Upper lobe of left lung (tissue), 6 donors: ENCODE measurements at places on chromosomes 13 and 19. TPM values are rescaled to one million over a fixed set of nuclear protein-coding genes. Genes with fewer than 3 reads are reported as not detected.
A peak's percentile ranks its signal among the peaks of the same experiment; 100 is the strongest.

DNA sequence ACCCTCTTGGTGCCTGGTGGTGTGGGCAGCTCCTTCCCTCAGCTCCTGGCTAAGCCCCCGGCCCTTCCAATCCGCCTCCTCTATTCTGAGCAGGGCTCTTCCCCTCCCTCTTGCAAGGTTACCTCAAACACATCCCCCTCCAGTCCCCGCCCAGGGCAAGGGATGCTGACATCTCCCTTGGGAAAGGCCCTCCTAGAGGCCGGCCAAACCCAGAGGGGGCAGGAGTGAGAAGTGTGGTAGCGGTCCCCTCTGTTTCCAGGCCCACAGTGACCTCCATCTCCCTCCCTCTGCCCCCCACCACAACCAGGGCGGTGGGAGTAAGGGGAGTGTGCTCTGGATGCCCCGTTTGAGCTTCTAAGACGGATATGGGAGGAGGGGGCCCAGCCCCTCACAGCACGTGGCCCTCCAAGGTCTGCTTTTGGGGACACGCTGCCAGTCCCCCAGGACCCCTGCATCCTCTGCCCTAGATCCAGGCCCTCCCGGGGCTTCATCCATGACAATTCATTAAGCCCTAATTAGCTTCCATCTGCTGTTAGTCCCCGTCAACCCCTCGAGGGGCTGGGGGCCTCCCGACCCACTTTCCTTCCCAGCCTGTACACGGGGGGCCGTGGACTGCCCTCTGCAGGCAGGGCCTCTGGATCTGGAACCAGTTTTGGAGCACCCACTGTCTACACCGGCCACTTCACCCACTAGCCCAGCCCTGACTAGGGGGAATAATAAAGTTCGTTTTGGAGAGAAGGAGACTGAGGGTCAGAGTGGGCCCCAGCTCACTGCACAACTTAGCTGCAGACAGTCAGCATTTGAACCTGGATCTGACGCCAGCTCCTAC, 2.3 kb downstream of the LINGO3 start:
- peaks cover 22% of the 10 kb centered on the region for H3K4me1 ChIP-seq
- H3K27ac ChIP-seq: no peak overlapping the region
- DNase-seq: no peak

DNA sequence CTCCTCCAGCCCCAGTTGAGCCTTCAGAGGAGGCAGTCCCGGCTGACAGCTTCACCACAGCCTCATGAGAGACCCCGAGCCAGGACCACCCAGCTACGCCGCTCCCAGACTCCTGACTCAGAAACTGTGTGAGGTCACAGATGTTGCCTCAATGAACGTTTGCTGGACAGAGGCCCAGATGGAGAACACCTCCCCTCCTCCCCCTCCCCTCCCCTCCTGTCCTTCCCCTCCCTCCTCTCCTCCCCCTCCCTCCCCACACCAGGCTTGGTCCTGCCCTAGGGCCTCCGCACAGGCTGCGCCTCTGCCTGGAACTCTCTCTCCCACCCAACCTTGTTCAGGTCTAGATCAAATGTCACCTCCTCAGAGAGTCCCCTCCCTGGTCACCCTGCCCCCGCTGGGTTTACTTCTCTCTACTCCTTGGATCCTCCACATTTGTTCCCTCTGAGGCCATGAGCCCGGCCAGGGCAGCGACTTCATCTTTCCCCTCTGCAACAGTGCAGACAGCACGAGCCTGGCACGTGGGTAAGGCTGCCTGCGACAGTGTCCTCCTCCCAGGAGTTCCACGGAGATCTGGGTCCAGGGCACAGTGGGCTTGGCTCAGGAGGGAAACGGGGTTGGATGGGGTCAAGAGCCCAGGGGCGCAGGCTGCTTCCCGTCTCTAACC, 17.4 kb downstream of the PIP5K1C start:
- H3K36me3 ChIP-seq: no peaks in the 10 kb centered on the region
- DNase-seq: no peak
- H3K27me3 ChIP-seq: no peaks in the 10 kb centered on the region
- peaks cover 6% of the 10 kb centered on the region for H3K4me1 ChIP-seq

GRCh38 chr19:4337906-4338440, 654 bp downstream of the STAP2 start:
- H3K27ac ChIP-seq: peak overlapping the region; percentile 75
- H3K4me3 ChIP-seq: peak overlapping the region; percentile 45
- peak; percentile 41 for DNase-seq
- no peaks in the 10 kb centered on the region for H3K27me3 ChIP-seq
- peaks cover 11% of the 10 kb centered on the region for H3K4me1 ChIP-seq

DNA sequence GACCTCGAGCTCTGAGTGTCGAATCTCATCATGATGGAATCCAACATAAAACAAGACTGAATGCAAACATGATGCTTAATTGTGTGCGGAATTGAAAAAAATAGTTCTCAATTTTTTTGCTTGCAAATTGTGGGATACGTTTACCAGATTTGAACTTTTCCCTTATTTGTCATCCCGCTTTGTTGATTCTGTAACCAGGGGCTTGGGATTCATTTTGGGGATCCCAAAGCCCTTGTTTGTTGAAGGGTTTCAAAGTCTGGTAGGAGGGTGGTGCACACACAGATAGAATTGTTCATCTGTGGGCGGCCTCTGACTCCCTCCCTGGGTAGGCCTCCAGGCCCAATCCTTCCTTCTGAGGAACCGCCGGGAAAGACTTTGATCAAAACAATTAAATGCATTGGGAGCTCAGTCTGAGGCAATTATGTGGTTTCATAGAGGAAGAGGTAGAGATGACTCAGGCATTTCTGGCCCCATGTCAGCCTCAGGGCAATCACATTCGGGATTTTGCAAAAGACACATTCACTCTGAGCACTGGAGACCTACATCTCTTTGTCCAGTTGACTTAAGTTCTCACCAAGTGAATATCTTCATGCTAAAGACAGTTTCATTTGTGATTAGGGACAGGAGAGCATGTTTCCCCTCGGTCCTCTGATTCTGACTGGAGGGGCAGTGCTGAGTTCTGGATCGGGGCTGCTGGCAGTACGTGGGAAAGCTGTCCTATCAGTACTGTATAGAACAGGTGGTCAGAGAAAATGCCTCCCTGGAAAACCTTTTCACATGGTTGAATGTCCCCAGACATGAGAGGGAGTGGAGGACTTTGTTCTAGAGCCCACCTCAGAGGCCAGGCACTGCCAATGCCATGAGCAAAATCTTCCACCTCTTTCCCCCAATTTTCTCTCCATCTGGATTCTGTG, 27.8 kb upstream of the IGFL4 start:
- no peaks in the 10 kb centered on the region for H3K4me1 ChIP-seq
- no peak overlapping the region for H3K4me3 ChIP-seq
- H3K27me3 ChIP-seq: no peaks in the 10 kb centered on the region

DNA sequence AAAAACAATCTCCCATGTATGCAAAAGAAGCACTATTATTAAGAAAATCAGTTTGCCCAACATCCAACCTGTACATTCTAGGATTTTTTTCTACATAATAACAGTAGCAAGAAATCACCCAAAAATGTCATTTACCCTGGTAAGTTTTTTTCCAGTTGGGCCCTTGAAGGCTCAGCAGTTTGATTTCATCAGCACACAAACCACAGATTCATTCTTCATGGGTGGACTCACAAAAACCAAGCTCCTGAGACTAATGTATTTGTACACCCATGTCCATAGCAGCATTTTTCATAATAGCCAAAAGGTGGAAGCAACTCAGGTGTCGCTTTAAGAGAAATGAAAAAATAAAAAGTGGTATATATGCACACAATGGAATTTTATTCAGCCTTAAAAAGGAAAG, 210.1 kb downstream of the TBC1D4 start:
- no peaks in the 10 kb centered on the region for H3K4me1 ChIP-seq
- no peaks in the 10 kb centered on the region for H3K36me3 ChIP-seq
- H3K27ac ChIP-seq: no peak overlapping the region
- no peaks in the 10 kb centered on the region for H3K27me3 ChIP-seq
- DNase-seq: no peak

DNA sequence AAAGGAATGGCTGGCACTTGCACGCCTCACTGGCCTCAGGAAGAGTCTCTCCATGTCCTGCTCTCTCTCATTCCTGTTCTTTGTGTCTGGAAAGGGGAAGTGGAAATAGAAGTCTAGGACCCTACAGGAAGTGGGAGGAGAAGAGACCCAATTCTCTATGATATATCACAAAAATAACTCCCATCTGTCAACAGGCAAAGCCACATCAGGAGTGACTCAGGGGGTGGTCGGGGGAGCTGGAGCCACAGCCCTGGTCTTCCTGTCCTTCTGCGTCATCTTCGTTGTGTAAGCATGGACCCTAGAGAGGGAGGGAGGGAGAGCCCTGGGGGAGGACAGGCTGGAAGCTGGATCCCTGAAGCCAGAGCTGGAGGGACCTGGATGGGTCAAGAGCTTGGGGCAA, 3.0 kb downstream of the SIGLEC9 start:
- H3K4me1 ChIP-seq: peaks cover 52% of the 10 kb centered on the region
- no peaks in the 10 kb centered on the region for H3K27me3 ChIP-seq
- no peaks in the 10 kb centered on the region for H3K36me3 ChIP-seq
- peak overlapping the region; percentile 90 for H3K27ac ChIP-seq

GRCh38 chr19:45136507-45137178, 24.1 kb downstream of the NKPD1 start:
- H3K36me3 ChIP-seq: peaks cover 4% of the 10 kb centered on the region
- no peak for DNase-seq
- no peak overlapping the region for H3K27ac ChIP-seq
- no peaks in the 10 kb centered on the region for H3K4me1 ChIP-seq
- no peak overlapping the region for H3K4me3 ChIP-seq
- H3K27me3 ChIP-seq: no peaks in the 10 kb centered on the region

DNA sequence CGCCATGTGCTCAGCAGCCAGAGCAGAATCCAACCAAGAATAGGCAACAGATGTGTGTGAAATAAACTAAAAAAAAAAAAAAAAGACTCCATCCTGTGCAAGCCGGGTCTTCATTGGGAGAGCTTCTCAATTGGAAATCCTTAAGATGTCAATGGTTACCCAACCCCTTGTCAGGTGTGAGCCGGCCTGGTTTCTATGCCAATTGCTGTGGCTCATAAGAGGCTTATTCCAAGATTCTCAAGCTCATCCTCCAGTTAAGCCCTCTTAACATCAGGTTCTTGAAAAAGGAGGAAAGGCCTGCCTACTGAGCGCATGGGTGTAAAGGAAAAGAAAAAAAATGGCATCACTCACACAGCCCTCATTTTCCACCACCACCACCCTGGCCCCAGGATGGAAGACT, 1084.6 kb downstream of the UQCRFS1 start:
- no peaks in the 10 kb centered on the region for H3K4me1 ChIP-seq
- no peak overlapping the region for H3K4me3 ChIP-seq
- H3K36me3 ChIP-seq: no peaks in the 10 kb centered on the region
- no peak for DNase-seq
- H3K27ac ChIP-seq: no peak overlapping the region

DNA sequence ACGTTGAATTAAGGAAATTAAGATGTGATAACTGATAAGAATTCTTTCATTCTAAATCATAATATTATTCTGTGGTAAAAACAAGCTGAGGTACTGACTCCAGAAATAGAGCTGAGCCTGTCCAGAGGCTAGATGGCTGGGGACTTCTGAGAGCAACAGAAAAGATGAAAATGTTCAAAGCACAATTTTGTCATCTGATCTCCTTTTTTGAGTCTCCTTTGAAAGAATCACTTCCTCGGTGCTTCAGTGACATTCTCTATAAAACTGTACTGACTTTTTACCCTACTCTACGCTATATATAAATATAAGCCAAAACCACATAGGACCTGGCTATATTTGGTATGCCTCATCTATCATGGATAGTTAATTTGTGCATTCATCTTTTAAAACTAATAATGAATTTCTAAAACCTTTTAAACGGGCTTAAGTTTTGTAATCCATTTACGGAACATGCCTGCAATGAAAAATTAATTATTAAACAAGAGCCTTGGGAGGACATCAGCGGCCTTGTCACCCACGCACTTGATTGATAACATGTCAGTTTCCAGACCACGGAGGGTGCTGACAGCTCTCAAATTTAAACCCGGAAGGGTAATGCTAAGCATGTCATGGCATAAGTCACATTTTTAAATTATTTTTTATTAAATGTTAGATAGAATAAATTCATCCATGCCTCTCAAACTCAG, 235.5 kb downstream of the PCDH9 start:
- peak overlapping the region; percentile 34 for H3K4me3 ChIP-seq
- H3K27me3 ChIP-seq: no peaks in the 10 kb centered on the region
- no peaks in the 10 kb centered on the region for H3K4me1 ChIP-seq
- H3K36me3 ChIP-seq: no peaks in the 10 kb centered on the region
- no peak overlapping the region for H3K27ac ChIP-seq

DNA sequence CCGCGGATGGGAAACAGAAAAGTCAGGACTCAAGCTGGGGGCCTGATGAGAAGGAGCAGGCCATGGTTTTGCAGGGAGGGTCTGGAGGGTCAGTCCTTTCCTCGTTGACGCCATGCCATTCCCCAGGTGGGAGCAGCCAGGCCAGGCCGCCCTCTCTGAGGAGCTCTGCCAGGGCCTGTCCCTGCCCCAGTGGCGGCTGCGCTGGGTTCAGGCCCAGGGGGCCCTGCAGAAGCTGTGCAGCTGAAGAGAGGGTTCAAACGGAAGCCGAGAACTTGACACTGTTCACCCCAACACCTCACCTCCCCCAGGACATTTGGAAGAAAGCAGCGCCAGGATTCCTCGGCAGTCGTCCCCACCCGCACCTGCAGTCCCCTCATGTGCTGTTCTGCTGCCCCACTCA, 6.1 kb upstream of the RBM42 start:
- H3K27me3 ChIP-seq: no peaks in the 10 kb centered on the region
- no peak overlapping the region for H3K4me3 ChIP-seq
- no peak for DNase-seq
- H3K36me3 ChIP-seq: no peaks in the 10 kb centered on the region
- peaks cover 2% of the 10 kb centered on the region for H3K4me1 ChIP-seq
- no peak overlapping the region for H3K27ac ChIP-seq

GRCh38 chr19:21691661-21692060, 75.7 kb downstream of the ZNF100 start:
- no peaks in the 10 kb centered on the region for H3K27me3 ChIP-seq
- no peak overlapping the region for H3K4me3 ChIP-seq
- H3K4me1 ChIP-seq: no peaks in the 10 kb centered on the region
- H3K27ac ChIP-seq: no peak overlapping the region
- H3K36me3 ChIP-seq: no peaks in the 10 kb centered on the region
- DNase-seq: no peak

GRCh38 chr13:32002873-32003272, 28.7 kb upstream of the FRY start:
- no peak overlapping the region for H3K27ac ChIP-seq
- no peaks in the 10 kb centered on the region for H3K27me3 ChIP-seq
- H3K4me1 ChIP-seq: peaks cover 11% of the 10 kb centered on the region
- no peak for DNase-seq
- H3K36me3 ChIP-seq: no peaks in the 10 kb centered on the region

- no peaks in the 10 kb centered on the region for H3K27me3 ChIP-seq
- no peaks in the 10 kb centered on the region for H3K36me3 ChIP-seq
- DNase-seq: no peak
These were observed 77.9 kb downstream of the CACNA1A start for GRCh38 chr19:13428352-13428751.

DNA sequence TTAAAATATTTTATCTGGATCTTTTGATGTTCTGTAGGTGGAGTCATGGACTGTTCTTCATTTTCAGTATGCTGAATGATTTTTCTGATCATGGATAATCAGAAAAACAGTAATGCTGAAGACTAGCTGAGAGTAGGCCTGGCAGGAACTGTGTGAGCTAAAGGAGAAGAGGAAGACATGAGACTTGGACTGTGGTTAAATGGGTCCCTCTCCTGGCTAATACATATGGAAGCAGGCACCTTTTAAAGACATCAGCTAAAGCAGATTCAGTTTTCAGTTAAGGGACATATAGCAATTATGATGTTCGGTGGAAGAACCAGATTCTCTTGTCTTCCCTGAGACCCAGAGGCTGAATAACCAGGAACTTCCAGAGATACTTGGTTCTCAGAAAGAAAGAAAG, 169.4 kb downstream of the OLFM4 start:
- H3K4me1 ChIP-seq: no peaks in the 10 kb centered on the region
- no peak for DNase-seq
- H3K27me3 ChIP-seq: no peaks in the 10 kb centered on the region
- no peak overlapping the region for H3K4me3 ChIP-seq
- H3K36me3 ChIP-seq: no peaks in the 10 kb centered on the region

The CPT1C gene
- 6.5 TPM for total RNA-seq

The MCEMP1 gene
- 32.7 TPM for total RNA-seq

The NALCN gene
- 1.6 TPM for total RNA-seq

The ZNF285 gene
- not detected for total RNA-seq

The GRIK5 gene
- total RNA-seq: 0.15 TPM
